Bone marrow (tissue), 2 donors: ENCODE measurements at places on chromosomes 5 and 9.

GRCh38 chr9:21688108-21689102 lies 114.0 kb upstream of the MTAP start:
- no peak for DNase-seq

GRCh38 chr9:123542435-123543225 lies 186.6 kb downstream of the CRB2 start:
- DNase-seq, result no peak

GRCh38 chr5:156378159-156378558 lies 51.2 kb downstream of the SGCD start:
- DNase-seq, result no peak

DNA sequence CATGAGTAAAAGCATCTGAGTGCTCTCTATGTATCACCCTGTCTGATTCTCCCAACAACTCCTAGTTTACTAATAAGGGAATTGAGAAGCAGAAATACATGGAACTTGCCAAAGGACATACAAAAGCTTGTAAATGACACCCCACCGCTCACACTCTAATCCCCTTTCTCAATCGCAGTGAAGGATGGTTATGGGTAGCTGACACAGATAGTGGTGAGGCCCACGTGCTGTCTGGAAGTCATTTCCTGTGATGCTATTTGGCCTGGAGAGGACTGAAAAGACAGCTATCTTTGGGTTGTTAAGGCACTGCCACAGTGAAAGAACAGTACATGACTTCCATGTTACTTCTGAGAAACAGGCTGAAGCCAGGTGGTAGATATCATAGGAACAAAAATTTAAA lies 117.0 kb downstream of the GLIS3 start:
- no peak for DNase-seq

- no peak for DNase-seq
These were observed 118.3 kb upstream of the MINAR2 start for GRCh38 chr5:129629575-129629974.

GRCh38 chr5:125576822-125577221 lies 830.4 kb upstream of the ZNF608 start:
- DNase-seq, result no peak

DNA sequence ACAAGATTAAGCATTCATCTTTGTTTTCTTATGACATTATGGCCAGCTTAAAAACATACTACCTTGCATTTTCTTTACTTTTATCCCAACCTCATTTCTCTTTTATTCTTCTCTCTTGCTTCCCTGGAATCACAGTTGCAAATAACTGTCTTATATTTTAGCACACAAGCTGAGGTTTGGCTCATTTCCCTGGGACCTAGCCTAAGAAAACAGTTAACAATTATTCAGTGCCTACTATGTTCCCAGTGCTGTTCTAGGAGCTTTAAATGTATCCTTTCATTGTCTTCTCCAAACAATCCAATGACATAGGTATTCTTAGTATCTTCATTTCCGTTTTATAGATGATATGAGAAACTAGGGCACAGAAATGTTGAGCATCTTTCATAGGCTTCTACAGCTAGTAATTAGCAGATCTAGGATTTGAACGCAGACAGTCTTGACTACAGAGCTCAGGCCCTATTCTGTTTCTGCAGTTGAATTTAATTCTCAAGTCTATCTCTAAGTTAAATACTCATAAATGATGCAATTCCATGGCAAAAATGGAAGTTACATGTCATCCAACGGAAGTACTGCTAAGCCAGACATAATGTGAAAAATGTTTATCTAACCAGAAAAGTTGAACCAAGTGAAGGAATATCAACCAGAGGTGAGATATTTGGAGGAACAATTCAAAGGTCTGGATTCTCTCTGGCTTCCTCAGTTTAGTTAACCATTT lies 52.3 kb upstream of the MTAP start:
- DNase-seq, result no peak

DNA sequence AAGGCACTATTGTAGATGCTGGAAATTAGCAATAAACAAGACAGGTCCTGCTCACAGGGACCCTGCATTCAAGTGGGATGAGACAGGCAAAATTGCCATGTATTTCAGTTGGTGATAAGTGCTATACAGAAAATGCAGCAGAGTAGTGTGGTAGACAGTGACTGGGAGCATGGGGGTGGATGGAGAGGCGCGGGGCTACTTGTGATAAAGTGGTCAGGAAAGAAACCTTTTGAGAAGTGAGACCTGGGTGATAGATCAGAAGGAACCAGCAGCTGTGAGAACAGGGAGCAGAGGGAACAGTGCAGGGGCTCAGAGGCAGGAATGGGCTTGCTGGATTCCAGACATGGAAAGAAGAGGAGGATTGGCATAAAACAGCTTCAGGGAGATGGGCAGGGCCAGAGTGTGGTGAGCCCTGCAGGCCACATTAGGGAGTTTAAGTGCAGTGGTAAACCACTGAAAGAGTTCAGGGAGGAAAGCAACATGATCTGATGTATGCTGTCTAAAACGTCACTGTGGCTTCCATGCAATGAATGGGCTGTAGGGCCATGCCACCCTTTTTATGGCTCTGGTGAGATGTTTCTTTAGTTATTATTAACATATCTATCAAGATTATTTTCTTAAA lies 7.3 kb downstream of the CRHBP start:
- DNase-seq, result no peak

DNA sequence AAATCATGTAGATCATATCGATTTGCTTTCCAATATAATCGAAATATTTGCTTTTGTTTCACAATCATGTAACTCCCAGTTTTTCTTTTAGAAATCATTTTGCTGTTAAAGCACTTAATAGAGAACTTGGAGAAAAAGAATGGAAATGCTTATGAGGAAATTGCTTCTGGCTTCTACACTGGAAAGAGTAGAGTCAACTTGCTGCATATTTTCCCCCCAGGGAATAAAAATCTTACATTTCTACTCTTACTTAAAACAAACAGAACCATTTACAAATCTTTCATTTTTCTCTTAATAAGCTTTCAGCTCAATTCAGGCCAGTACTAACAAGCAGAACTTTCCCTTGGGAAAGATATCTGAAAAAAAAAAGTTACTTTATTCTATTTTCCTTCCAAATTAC lies 312.0 kb downstream of the CHSY3 start:
- no peak for DNase-seq

DNA sequence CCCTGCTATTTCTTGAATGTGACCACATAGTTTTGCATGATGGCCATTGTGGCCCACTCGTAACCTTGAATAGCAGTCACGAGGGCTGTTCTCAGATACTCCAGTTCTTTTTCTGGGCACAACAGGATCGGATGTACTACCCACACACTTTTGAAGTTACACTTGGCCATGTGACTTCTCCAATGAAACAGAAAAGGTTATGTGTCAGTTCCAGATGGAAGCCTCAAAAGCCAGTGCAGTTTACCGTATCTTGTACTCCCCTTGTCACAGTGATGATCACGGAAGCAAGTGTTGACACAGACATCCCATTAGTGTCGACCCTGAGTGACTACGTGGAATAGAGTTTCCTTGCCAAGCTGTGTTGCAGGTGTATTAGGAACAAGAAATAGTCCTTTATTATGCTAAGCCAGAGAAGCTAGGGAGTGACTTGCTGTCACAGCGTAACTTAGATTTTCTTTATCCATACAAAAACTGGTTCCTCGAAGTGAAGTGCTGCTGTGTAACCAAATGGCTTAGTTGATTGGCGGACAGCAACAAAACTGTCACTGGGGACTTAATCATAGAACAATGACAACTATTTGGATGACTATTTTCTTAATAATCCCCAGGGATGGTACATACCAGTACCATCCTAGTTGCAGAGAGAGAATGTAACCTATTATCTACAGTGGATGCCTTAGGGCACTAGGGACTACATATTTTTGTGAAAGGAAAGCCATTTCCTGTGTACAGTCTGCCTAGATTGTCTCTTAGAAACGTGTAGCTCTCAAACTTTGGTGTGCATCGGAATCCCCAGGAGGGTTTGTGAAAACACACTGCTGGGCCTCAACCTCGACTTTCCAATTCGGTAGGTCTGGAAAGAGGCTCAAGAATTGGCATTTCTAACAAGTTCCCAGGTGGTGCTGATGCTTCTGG lies 90.1 kb upstream of the DMRT1 start:
- no peak for DNase-seq

DNA sequence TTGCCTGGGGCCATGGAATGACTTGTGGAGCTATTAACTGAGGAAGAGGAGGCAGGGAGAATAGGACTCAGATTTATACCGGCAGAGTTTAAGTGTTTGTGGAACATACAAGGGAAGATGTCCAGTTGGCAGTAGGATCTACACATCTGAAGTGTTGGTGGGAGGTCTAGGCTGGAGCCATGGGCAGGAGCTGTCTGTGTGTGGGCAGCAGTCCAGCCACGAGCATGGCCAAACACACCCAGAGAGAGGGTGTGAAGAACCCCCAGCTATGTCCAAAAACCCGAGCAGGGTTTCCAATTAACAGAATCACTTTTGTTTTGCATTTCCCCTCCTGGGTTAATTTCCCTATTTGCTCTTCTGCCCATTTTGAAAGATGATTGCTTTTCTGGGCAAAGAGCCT lies 393.7 kb downstream of the CDK5RAP2 start:
- no peak for DNase-seq

DNA sequence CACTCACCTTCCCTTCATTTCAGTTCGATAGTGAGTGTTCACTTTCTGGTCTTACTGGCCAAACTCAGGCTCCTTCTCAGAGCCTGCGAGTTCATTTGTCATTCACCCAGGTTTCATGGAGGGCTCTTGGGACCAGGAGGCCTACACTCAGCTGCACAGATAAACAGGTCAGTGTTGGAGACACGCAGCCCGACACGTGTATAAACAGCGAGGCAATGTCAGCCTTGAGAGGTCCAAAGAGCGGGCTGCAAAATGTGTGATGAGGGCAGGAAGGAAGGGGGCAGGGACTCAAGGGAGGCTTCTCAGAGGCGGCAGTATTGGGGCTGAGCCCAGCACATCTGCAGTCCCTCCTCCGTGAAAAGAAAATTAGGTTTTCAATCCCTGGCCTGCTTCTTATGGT lies 82.6 kb upstream of the ZNF618 start:
- no peak for DNase-seq

GRCh38 chr5:20353499-20353898 lies 365.5 kb upstream of the CDH18 start:
- DNase-seq, result no peak

- no peak for DNase-seq
These were observed 33.4 kb downstream of the TEK start for GRCh38 chr9:27142299-27142930.

GRCh38 chr9:3777137-3777536 lies 251.3 kb upstream of the RFX3 start:
- no peak for DNase-seq

- DNase-seq, result peak; percentile 3
These were observed 152.9 kb downstream of the CDC42SE2 start for GRCh38 chr5:131416729-131417128.

DNA sequence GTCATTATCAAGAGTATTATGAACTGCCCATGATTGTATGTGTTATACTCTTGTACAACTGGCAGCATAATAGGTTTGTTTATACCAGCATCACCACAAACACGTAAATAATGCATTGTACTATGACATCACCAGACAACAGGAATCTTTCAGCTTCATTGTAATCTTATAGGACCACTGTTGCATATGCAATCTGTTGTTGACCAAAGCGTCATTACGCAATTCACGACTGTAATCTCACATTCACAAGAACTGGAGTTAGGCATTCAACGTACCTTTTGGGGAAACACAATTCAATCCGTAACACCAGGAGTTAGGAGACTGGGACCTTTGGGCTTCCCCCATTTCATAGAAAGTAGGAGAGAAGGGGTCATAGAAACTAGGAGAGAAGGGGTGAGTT lies 20.4 kb upstream of the ARSI start:
- DNase-seq, result no peak

DNA sequence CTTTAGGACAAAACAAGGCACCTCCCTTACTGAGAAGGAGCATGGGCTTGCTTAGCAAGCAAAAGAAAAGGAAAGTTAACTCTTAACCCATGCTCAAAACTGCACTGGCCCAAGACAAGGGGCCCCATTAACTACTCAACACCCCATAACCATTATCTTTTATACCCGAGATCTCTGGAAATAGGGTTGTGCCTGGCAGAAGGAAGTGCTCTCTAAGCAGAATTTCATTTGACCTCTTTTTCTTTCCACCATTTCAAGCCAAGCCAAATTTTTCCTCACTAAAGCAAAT lies 167.2 kb downstream of the RASEF start:
- DNase-seq, result no peak

DNA sequence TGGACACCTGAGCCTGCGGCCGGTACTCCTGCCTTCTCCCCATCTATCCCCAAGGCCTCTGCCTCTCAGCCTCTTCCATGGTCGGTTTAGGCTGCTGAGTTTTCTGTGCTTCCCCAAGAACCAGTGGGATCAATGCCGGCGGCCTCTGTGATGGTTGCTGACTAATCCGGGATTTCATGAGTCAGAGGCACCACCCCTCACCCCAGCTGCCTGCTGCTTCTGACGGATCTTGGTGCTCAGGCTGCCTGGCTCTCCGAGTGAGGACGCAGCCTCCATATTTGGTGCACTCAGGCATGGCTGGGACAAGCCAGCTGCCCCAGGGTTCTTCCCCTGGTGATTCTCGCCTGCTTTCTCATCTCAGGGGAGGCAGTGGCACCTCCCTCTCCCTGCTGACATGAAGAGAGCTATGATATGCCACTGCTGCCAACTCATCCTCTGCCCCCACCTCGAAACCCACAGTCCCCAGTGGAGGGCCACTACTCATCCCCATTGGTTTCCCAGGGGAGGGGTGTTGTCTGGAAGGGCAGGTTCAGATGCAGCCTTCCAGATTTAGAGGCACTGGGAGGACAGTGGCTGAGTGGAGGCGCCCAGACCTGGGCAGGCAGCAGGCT lies 3.3 kb upstream of the MAN1B1 start:
- no peak for DNase-seq

- no peak for DNase-seq
These were observed 387.0 kb upstream of the DMAC1 start for GRCh38 chr9:8186560-8186959.

- no peak for DNase-seq
These were observed 1.0 kb upstream of the PAX5 start for GRCh38 chr9:37034938-37035647.

GRCh38 chr9:129336601-129337331 lies 158.7 kb upstream of the IER5L start:
- no peak for DNase-seq

- no peak for DNase-seq
These were observed 167.4 kb downstream of the TMEM167A start for GRCh38 chr5:82909771-82910170.

DNA sequence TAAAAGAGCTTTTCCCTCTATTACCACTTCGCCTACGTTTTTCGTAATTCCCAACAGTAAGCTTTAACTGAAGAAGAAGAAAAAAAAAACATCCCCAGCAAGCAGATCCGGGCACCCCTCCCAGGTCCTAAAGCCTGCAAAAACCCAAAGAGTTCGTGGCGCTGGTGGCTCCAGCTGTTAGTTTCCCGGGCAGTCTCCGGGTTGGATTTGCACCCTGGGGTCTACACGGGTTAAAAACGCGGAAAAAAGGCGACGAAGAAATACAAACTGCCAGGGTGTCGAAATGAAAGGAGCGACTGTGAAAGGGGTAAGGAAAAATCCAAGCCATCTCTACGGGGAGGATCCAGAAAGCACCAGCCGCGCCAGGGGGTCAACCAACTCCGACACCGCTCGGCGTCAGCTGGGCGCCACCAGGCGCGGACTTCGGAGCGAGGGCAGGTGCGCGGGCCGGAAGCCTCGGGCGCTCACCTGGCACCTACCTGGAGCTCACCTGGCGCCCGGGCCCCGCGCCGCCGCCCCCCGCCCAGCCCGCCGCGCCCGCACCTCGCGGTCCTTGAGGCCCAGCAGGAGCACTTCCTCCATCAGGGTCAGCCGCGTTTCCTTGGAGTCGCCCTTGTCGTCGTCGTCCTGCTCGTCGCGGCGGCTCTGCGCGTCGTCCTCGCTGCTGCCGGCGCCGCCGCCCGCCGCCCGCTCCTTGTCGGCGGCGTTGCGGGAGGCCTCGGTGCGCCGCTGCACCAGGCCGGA lies 680 bp downstream of the GOLPH3 start:
- DNase-seq, result peak; percentile 12
